ENCODE measurements at places on chromosomes 2 and 18. TPM values are rescaled to one million over a fixed set of nuclear protein-coding genes. Genes with fewer than 3 reads are reported as not detected.

DNER gene
- total RNA-seq = not detected

CTLA4 gene
- 1.7 TPM for total RNA-seq

PKDCC gene
- total RNA-seq = 2.6 TPM

DSG4 gene
- total RNA-seq = not detected

NIFK gene
- total RNA-seq = 75.9 TPM

CHRNG gene
- total RNA-seq = not detected

MAL gene
- total RNA-seq = 4.8 TPM

All from dermis blood vessel endothelial cell (primary cell).